ENCODE measurements at places on chromosomes 5 and 9.

DNA sequence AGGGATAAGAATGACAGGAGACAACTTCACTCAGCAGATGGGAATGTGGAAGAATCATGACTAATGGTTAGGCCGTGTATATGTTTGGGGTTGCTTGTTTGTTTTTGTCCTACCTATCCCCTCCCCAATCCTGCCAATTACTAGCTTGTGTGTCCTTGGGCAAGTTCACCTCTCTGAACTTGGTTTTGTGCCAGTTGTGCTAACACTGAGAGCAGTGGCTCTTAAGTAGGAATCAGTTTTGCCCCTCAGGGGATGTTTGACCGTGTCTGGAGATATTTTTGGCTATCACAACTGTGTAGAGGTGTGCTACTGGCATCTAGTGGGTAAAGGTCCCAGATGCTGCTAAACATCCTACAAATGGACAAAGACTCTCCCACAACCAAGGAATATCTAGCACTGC lies 287.0 kb downstream of the DMRT2 start:
- no peak for DNase-seq

DNA sequence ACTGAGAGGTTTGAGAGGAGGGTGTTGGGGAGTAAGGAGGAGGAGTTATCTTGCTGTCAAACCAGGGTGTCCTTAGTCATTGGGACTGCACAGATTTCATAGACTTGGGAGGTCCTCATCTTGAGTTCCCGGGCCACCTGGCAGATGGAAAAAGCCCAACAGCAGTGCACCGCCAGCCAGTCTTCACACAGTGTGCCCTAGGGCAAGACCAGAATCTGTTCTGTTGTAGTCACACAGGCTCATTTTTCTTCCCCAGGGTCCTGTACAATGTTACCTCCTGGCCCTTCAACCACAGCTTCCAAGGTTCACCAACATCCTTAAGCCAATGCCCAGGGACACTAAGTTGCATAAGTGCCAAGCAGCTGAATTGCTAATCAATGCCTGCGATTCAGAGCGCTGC lies 21.0 kb downstream of the PLAC8L1 start:
- DNase-seq: no peak

DNA sequence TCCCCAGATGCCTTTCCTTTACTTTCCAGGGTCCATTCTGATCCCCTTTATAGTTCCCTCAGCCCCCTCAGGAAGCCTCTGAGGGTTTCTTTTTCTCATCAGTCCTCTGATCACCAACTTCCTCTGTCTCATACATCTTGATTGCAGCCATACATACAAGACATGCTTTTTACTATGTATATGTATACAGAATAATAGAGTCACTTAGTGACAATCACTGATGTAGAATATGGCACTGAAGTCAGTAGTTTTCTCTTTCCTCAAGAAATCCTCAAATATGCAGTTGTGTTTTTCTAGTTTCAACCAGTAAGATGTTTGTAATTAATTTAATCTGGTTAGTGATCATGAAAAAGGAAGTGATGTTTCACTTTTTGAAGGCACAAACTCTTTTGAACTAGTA lies 364.1 kb downstream of the MAN2A1 start:
- DNase-seq: no peak

DNA sequence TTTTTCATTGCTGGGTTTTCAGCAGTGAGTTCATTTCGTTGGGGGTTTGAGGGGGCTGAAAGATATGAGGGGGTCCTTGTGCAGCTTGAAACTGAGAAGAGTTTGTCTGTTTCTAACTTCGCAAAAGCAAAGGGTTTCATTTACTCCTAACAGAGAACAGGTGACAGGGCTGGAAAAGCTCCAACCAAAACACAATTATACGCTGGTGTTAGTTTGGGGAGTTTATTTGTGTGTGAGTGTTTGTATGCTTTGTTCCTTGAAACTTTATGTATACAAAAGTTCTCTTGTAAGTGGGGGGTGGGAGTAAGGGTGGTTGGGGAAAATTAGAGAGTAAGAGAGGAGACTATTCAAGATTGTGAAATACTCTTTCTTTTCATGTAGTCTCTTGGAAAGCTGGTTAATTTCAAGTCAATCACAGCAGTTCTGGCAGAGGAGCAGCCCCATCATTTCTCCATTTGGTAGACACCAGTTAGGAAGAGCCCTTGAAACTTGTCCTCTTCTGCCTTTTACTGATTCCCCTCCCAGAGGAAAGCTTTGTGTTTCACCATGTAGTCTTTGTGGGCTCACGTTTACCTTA lies 881 bp downstream of the TNFAIP8 start:
- DNase-seq: no peak

GRCh38 chr9:93597142-93597706 lies 20.8 kb downstream of the PHF2 start:
- no peak for DNase-seq

GRCh38 chr5:19928562-19929421 lies 59.2 kb downstream of the CDH18 start:
- DNase-seq: no peak

GRCh38 chr5:160438316-160439204 lies 16.9 kb downstream of the PTTG1 start:
- peak; percentile 67 for DNase-seq

- DNase-seq: no peak
These were observed 35.6 kb upstream of the ANXA1 start for GRCh38 chr9:73116031-73116430.

DNA sequence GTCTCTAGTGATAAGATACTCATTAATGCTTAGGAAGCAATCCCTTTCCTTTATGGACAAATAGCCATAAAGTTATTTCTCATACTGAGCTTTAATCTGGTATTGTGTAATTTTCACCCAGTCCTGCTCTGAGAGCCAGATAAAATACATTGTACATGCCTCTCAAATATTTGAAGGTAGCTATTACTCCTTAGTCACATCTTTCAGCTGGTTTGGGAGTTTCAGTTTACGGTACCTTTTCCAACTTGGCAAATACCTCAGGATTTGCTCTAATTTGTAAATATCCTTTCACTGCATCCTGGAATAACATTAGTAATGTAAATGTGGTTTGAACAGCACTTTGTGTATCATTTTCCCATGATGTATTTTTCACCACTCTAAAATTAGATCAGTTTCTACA lies 47.4 kb downstream of the ABHD17B start:
- DNase-seq: no peak

GRCh38 chr5:2156358-2157059 lies 273.8 kb upstream of the IRX4 start:
- no peak for DNase-seq

- DNase-seq: no peak
These were observed 122.4 kb upstream of the GAS1 start for GRCh38 chr9:87069690-87070089.

GRCh38 chr9:109179801-109180523 lies 12.9 kb upstream of the FRRS1L start:
- DNase-seq: no peak

GRCh38 chr9:87119328-87119881 lies 172.1 kb upstream of the GAS1 start:
- no peak for DNase-seq

- no peak for DNase-seq
These were observed 129.9 kb upstream of the RPS23 start for GRCh38 chr5:82408033-82408432.

- no peak for DNase-seq
These were observed 208.9 kb downstream of the VPS13A start for GRCh38 chr9:77386187-77386586.

- DNase-seq: no peak
These were observed 7.0 kb downstream of the PDLIM7 start for GRCh38 chr5:177490311-177490991.

- no peak for DNase-seq
These were observed 55.4 kb downstream of the EFNA5 start for GRCh38 chr5:107615299-107615817.

DNA sequence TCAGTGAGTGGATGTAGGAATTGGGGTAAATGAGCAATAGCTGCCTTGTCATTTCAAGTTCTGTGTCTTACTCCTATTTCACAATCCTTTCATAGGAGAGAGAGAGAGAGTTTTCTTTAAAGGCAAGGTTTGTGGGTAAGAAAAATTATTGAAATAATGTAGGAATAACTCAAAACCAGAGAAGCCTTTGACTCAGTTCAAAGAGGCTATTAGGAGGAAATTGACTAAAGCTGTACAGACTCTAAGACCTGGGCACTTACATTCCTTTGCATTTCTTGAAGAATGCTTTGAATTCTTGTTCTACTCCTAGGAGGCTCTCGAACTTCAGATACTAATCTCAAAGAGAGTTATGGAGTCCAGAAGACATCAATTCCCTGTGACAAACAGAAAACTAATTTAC lies 257.1 kb downstream of the FBXL7 start:
- no peak for DNase-seq

- DNase-seq: no peak
These were observed 490.0 kb upstream of the PIK3R1 start for GRCh38 chr5:67725604-67726003.

DNA sequence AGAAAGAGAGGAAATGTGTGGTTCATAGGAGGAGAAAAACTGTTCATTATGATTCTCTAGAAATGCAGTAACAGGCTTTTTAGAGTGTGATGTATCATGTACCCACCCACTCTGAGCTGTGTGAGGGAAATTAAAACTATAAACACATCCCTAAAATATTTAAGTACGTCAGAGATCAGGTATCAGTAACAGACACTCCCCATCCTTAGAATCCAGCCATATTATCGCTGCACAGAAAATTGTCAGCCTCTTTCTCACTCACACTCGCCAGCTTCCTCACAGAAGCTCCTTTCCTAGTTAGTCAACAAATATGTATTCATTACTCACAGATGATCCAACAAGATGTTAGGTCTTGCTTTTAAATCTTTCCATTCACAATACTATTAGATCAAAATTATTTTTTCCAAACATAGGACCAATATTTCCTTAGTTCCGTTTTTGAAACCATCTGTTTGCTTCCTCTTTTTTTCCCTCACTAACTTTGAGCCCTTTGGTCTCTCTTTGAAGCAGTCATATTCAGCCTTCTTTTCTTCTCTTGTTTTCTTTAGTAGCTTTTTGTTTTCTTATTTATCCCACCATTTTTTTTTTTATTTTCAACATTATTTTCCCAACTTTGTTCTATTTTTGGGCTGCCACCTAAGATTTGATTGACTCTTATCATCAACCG lies 13.6 kb upstream of the MAST4 start:
- DNase-seq: no peak

DNA sequence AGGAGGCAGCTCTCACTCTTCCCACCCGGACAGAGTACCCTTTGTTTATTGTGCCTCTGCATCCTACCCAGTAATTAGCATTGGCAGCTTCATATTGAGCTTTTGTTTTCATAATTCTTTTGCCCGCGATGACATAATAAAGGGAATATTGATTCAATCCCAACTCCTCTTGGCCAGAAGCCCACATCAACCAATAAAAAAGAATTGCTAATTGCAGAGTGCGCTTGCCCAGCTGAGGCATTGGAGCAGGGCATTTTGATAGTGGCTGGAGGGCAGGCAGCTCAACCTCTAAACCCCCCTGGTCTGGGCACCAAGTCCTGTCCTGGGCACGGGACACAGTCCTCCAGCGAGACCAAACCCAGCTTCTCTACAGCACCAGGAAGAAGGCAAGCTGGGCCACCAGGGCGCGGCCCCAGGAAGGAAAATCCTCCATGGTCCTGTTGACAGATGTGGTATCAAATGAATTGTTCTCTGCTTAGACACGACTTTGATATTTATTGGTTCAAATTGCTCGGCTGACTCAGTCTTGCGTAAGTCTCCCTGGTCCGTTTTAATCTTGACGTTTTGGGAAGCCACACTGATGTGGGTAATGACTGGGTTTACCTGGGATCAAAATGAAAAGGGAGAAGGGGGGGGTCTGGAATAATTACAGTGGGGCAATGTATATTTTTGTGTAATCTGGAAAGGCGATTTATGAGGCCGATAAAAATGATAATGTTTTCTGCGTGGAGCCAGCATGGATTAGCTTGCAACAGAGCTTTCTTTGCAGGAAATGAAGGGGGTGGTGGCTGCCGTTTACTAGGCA lies 220.7 kb upstream of the MSX2 start:
- no peak for DNase-seq

DNA sequence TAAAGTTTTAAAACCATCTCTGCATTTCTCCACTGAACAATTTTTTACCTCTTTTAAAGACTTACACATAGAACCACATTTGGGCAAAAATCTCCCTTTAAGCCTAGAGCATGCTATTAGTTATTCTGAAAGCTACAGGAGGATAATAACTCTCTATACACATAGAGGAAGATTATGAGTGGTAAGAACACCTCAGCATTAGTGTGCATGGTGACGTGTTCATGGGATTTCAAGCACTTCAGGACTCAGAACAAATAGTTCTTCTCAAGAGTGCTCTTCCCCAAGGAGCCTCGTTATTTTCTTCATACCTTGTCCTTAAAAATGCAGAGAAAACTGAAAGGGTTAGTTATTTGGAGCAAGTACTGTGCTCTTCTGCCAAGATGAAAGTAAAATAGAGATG lies 256.9 kb upstream of the TUSC1 start:
- no peak for DNase-seq

GRCh38 chr9:19186232-19186631 lies 44.3 kb upstream of the DENND4C start:
- DNase-seq: no peak

DNA sequence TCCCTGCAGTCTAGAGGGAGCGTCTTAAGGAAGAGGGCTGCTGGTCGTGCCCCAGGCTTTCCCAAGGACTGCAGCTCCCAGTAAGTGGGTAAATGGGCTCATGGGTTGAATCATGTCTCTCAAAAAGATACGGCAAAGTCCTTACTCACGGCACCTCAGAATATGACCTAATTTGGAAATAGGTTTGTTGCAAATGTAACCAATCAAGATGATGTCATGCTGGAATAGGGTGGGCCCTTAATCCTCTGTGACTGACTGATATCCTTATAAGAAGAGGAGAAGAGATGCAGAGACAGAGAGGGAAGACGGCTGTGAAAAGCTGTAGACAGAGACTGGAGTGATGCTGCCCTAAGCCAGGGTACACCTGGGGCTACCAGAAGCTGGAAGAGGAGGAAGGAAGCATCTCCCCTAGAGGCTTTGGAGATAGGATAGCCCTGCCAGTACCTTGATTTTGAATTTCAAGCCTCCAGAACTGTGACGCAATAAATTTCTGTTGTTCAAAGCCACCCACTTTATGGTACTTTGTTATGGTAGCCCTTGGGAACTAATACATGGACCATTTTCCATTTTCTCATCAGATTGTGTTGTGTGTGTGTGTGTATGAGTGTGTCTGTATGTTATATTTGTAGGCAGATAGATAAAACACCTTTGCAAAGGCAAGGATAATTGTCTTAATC lies 15.0 kb downstream of the GALNT10 start:
- no peak for DNase-seq

- DNase-seq: no peak
These were observed 26.5 kb downstream of the CDKN2A start for GRCh38 chr9:21967702-21968101.

GRCh38 chr9:120910643-120911042 lies 16.0 kb downstream of the TRAF1 start:
- DNase-seq: no peak

GRCh38 chr9:79353856-79354520 lies 217.8 kb upstream of the TLE4 start:
- DNase-seq: no peak
